Stimulated activated CD4-positive, alpha-beta T cell treated with anti-CD3 and anti-CD28 coated beads, Interleukin-12 subunit alpha, Interleukin-12 subunit beta, amount 100 ng/mL, for 24 hours (primary cell): ENCODE measurements at places on chromosomes 2 and 18.
A peak's percentile ranks its signal among the peaks of the same experiment; 100 is the strongest.

GRCh38 chr18:11671156-11671555, 17.9 kb upstream of the GNAL start:
- no peak for DNase-seq

DNA sequence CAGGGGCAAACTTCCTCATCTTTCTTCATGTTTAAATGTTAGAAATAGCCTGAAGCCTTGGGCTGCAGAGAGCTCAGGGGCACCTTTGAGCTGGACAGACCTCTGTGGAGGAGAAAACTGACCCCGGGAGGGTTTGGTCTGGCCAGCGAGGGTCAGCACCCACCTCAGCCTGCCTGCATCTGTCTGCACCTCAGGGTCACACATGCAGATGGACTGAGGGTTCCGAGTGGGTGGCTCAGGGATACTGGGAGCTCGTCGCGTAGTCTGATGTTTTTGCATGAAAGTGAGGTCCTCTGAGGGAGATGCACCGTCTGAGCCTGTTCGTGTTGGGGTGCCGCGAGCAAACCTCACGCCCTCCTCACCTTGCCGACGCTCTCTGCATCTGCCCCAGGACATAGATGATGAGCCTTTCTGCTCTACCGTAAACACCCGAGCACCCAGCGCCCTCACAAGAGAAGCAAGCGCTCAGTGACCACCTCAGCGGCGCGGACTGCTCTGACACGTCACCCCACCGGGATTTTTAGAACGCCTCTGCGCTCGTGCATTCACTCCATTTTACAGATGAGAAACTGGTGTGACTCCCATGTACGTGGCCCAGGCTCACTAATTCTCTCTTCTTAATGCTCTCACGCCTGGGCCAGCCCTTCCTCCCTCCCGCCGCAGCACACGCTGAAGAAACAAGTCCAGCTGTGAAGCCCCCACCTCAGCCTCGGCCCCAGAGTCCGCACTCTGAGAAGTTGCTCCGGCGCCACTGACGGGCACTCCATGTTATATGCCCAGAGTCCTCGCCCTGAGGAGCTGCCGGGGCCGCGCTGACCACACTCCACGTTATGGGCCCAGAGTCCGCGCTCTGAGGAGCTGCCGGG, 9.5 kb downstream of the KCNG2 start:
- no peak for DNase-seq

DNA sequence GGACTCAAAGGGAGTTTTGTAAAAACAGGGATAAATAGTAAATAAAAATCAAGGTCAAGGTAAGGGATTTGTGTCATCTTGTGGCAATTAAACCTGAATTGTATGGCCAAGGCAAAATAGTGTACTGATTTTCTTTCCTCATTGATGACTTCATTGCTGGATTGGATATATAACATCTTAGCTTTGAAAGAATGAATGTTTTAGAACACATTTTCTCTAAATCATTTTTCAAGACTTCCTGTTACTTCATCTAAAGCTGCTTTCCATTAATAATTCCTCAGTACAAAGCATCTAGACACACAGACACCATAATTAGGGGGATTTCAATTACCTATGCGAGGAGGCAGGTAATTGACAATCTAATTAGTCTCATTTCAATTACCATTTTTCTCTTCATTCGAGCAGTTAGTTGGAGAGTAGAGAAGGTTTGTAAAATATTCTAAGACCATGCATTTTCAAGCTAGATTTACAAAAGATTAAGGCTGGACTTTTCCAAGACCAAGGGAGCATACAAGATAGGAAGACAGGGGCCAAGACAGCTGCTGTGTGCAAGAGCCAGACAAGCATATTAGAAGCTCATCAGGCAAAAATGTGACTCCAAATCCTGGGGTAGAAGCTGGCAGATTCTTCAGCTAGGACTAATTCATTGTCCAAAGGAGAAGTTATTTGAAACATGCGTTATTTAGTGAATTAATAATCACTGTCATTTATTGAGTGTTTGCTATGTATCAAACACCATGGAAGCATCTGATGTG, 253.6 kb downstream of the EPHA4 start:
- no peak for DNase-seq

GRCh38 chr18:61606068-61606660, 272.9 kb downstream of the CDH20 start:
- no peak for DNase-seq

DNA sequence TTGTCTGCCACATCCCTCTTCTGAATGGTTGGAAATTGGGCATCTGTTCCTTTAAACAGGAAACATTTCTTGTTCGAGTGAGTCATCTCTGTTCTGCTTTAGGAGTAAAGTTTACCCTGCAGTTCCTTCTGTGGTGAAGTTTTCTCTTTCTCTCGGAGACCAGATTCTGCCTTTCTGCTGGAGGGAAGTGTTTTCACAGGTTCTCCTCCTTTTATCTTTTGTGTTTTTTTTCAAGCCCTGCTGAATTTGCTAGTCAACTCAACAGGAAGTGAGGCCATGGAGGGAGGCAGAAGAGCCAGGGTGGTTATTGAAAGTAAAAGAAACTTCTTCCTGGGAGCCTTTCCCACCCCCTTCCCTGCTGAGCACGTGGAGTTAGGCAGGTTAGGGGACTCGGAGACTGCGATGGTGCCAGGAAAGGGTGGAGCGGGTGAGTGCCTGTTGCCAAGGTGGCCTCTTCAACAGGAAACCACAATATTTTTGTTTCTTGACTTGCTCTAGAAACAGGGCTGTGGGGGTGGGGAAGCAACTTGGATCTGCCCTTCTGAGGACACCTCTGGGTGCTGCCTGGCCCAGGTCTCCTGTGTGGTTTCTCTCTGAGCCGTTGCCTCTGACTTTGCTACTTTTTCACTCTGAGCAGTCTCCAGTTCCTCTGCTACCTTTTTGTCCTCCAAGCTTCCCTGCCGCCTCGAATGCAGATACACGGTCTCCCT, 2.2 kb upstream of the CASP8 start:
- DNase-seq, result peak; percentile 89

- DNase-seq, result no peak
Observed at GRCh38 chr18:12491611-12492435, 84.1 kb downstream of the PRELID3A start.

DNA sequence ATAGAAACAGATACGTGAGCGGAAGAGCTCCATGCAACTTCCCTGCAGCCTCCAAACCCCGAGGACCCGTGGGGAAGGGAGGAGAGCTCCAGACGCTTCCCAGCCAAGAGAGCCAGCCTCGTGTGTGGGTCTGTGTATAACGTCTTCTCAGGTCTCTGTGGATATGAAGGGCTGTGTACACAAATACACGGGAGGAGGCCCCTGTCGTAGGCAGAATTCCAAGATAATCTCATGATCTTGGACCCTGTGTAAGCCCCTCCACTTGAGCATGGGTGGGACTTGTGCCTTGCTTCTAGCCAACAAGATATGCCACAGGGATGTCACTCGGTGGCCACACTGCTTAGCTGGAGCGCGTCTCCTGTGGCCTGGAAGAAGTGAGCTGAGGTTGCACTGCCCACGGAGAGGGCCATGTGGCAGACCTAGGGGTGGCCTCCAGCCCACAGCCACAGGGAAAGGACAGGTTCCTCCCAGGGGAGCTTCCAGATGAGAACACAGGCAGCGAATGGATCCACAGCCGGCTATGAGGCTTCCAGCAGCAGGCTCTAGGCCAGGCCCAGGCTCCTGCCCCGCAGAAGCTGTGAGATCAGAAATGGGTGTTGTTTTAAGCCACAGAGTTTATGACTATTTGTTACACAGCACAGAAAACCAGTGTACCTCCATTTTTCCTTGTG, 15.6 kb upstream of the KLF11 start:
- DNase-seq, result no peak
